ENCODE measurements at places on chromosomes 4 and X.
A peak's percentile ranks its signal among the peaks of the same experiment; 100 is the strongest.

DNA sequence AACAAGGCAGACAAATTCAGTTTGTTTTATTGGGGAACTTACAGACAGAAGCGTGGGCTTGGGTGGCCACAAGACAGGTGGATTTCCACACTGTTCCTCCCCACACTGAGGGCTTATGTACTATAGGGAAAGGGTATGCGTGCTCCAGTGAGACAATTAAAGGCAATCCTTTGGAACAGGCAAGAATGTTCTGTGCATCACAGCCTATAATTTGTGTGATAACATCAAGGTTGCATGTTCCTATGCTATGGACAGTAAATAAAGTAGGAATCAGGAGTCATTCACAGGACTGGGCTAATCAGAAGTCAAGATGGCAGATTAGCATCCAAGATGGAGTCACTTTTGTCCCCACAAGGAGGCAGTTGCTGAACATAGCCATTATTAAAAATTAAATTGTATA, 84.6 kb upstream of the TRIM2 start:
- no peak for DNase-seq

GRCh38 chr4:2850966-2851798, 7.5 kb downstream of the ADD1 start:
- no peak for DNase-seq

DNA sequence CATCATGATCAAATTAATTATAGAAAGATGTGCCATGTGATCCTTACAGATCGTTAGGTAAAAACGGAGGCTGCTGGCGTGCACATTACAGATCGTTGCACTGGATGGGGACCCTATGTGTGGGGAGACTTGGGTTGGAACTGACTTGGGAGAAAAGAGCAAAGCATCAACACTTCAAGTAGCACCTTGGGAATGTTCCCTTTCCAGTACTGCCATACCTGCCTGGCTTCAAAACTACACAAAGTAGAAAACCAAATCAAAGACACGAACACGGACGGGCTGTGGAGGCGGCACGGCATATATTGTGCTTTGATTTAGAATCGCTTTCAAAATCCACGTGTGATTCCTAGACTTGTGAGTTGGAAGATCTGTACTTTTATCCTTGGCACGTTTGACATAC, 898 bp downstream of the CMC4 start:
- no peak for DNase-seq

GRCh38 chr4:182554736-182555135, 311.5 kb downstream of the TENM3 start:
- no peak for DNase-seq

- no peak for DNase-seq
Observed at GRCh38 chr4:7227008-7227407, 34.7 kb downstream of the SORCS2 start.

DNA sequence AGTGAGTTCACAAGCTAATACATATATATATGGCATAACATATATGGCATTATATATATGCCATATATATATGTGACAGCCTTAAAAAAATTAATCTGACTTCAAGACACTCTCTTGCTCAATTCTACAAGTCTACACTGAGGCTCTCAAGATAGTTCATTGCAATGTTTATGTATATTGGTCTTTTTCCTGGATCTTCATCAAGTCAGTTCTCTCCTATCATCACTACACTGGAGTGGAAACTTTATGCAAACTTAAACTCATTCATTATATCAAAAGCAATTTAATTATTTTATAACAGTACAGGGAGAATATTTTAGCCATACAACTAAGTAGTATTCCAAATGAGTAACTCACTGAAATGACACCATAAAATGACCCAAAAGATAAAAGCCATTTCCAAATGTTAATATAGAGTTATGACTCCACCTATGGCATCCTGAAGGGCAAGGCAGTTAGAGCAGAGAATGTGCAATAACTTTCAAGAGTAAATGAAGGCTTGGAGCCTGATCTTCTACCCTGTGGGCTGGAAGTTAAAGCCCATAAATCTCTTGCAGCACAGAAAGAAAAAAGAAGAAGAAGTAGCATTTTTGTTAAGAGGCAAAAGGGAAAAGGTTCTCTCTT, 176.3 kb upstream of the SLIT2 start:
- DNase-seq, result peak; percentile 2

DNA sequence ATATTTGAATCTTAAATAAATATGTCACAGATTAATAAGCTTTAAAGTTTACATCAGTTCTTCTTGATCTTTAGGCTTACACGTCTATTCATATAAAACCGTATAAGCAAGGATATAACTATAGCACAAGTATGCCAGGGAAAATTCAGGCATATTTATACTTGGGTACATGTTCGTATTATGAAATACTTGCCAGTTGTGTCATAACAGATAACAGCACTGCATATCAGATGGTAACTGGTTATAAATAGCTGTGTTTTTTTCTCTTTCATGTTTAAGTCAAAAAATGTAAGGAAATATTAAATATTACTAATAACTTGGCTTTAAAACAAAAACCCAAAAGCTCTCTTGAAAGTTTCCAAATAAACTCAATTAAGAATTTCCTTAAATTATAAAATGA, 17.5 kb downstream of the BRWD3 start:
- DNase-seq, result no peak

GRCh38 chr4:24973747-24974601, 56.8 kb downstream of the LGI2 start:
- no peak for DNase-seq

- peak; percentile 60 for DNase-seq
Observed at GRCh38 chr4:165096776-165097175, 15.9 kb downstream of the TMEM192 start.

- DNase-seq, result no peak
Observed at GRCh38 chr4:47729131-47729680, 108.7 kb downstream of the CORIN start.

- no peak for DNase-seq
Observed at GRCh38 chr4:87802858-87803257, 3.5 kb downstream of the IBSP start.

DNA sequence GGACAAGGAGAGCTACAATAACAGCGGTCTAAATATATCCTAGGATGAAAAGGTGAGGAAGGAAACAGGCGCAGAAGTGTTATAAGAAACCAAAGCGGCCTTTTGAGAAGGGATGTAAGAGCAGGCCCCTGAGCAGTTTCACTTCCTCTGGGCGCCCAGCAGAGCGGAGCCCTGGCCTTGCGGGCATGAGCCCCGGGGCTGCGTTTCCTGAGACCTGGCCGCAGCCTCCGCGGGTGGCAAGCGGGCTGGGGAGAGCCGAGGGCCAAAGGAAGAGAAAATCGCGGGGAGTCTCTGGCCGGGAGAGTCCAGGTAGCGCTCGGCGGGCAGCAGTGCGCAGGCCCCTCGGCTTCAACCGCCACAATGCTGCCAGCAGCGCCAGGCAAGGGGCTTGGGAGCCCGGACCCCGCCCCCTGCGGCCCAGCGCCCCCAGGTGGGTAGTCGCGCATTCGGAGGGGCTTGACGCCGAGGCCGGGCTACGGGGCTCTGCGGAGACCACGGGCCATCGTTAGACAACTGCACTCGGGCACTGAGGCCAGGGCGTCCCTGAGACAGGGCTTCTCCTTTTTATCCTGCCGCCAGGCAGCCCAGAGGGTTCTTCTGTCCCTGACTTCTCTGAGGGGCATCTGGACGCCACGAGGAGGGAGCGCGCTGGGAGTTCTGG, at the start of gene BANK1:
TSS of gene BANK1 (plus strand) at position 210 of the 661 bp plus-strand sequence. CDS start at position 361, 151 bp downstream.
- no peak for DNase-seq

GRCh38 chr4:105472871-105473323, 965 bp downstream of the PPA2 start:
- no peak for DNase-seq
